ENCODE measurements at places on chromosomes 7 and 10. TPM values are rescaled to one million over a fixed set of nuclear protein-coding genes. Genes with fewer than 3 reads are reported as not detected.

DNA sequence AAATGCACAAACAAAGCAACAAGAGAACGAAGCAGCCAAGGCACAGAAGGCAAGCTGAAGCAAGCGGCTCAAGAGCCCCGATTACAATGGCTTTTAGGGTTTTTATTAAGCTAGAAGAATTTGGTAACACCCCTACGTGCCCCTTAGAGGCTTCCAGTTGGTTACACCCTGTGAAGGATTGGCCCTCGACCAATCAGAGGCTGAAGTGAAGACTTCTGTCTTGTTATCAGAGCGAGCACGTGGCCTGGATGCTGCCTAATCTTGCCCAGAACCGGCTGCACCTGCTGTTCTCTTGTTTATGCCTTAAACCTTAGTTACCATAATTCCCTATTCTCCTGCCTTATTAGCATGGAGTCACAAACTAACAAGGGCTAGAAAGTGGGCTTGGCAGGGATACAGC lies 21.4 kb downstream of the KCNK18 start:
- no peak for DNase-seq

GRCh38 chr10:98255146-98255877 lies 12.7 kb downstream of the LOXL4 start:
- DNase-seq = no peak

DNA sequence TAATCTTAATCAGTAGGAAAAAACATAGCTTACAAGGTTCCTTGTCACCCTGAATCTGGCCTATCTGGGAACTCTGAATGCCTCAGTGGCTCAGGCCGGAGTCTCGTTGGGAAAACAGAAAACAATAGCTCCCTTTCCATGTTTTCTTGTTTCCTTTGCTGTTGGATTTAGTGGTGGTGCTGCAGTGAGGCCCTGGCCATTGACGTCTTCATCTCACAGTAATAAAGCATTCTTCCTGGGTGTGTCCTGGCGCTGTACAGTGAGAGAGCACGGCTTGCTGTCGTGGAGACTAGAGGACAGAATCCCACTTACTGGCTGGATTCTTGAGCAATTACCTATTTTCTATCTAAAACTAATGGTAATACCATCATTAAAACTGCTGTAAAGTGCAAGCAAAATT lies 1.3 kb upstream of the SPOCK2 start:
- no peak for DNase-seq

- DNase-seq = no peak
These were observed 36.3 kb downstream of the SMNDC1 start for GRCh38 chr10:110268442-110268841.

DNA sequence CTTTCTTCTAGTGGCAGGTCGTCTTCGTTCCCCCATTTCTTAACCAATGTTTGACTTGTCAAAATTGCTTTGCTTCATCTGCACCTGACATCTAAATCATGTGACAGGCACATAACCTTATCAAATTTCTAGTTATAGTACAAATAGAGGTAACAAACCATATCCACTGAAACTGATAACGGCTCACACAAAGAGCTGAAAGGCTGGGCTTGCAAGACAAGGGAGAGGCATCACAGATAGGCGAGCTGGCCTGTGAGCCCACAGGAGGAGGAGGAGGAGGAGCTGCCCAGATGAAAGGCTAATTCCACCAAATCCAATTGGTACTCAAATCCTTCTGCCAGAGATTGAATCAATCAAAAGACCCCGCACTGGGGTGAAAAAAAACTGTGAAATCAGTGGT lies 80.2 kb upstream of the NEBL start:
- DNase-seq = no peak

- no peak for DNase-seq
These were observed 17.6 kb upstream of the VSIR start for GRCh38 chr10:71790749-71791440.

MOSPD3 gene
- 19.4 TPM for total RNA-seq

DNA sequence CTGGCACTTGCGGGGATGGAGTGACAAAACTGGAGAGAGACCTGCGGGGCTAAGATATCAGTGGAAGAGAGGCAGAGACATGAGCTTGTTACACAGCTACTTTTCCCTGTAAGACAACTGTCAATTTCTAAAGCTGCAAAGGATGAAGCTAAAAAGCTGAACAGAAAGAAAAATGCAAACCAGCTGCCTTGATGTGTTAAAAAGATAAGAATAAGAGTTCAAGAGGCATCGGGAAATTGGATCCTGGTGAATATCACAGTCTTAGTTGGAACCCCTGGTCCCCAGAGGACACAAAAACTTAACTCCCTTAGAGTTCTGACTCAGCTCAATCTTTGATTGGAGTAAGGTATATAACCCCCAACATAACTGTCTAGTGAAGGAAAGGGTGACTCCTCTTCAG lies 38.8 kb downstream of the VPS41 start:
- DNase-seq = no peak

DNA sequence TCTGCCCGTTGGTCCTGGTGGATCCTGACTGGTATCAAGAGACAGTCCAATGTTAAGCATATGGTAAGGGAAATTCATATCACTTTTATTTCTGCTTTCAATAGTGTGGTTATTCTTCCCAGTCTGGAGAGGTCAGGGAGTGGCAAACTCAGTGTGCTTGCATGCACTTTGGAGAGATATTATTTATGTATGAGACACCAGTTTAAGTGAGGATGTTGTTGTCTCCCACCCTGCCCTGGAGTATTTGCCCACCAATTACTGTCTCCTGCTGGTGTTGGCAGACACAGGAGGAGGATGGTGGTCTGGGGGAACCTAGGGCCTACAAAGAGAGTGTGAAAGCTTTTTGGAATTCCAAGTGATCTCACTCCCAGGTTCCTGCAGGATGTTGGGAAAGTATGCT lies 59.7 kb downstream of the OR13A1 start:
- no peak for DNase-seq

DNA sequence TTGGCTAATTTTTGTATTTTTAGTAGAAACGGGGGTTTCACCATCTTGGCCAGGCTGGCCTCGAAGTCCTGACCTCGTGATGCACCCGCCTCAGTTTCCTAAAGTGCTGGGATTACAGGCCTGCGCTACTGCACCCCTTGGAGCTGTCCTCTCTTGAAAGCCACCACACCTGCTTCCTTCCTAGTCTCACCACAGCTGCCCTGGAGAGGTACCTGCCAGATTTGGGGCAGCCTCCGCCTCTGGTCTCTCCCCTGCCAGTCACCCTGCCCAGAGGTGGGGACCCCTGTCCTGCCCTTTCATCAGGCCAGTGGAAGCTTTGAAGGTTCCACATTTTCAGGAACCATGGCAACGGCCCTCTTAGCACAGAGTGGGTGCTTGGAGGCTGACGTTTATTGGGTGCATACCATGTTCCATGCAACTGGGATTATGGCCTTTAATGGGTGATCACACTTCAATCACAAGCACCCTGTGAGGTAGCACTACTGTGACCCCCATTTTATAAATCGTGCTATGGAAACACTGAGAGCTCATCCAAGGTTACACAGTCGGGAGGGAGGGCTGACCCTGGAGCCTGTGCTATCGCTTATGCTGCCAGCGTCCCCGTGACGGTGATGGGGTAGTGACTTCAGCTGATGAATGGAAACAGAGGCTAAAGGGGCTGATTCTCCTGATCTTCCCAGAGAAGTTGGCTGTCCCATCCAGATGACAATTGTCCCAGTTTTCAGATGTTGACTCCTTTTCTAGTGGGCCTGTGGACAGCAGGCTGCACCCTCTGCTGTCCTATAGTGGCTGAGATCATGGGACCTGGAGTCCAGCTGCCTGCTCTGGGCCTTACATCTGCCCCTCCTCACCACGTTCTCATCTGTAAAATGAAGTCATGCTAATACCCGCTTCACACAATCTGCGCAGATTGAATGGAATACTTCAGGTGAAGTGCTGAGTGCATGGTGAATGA lies 11.5 kb upstream of the FGFR2 start:
- no peak for DNase-seq

DNA sequence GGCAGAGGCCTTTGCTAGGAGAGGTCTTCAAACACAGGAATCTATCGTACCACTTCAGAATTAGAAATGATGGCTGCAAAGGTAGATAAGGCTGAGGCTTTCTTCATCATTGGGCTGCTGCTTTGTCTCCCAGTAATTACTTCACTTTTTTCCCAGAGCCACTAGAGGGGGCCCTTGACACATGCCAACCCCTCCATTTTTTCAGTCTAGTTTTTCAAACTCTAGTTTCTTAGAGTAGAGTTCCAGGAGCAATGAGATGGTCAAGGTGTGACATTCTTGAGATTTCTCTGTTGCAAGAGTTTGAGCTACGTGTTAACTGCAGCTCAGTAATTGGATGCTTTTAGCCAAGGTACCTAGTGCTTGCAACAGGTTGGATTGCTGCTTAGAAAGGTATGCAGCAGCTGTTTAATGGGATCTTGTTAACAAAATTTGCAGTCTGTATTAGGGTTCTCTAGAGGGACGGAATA lies 33.8 kb upstream of the RBM20 start:
- peak; percentile 60 for DNase-seq

GIMAP1 gene
- total RNA-seq = not detected

ASZ1 gene
- total RNA-seq = not detected

Measured in PC-3 (cell line).